ENCODE measurements at places on chromosomes 6 and 20.

DNA sequence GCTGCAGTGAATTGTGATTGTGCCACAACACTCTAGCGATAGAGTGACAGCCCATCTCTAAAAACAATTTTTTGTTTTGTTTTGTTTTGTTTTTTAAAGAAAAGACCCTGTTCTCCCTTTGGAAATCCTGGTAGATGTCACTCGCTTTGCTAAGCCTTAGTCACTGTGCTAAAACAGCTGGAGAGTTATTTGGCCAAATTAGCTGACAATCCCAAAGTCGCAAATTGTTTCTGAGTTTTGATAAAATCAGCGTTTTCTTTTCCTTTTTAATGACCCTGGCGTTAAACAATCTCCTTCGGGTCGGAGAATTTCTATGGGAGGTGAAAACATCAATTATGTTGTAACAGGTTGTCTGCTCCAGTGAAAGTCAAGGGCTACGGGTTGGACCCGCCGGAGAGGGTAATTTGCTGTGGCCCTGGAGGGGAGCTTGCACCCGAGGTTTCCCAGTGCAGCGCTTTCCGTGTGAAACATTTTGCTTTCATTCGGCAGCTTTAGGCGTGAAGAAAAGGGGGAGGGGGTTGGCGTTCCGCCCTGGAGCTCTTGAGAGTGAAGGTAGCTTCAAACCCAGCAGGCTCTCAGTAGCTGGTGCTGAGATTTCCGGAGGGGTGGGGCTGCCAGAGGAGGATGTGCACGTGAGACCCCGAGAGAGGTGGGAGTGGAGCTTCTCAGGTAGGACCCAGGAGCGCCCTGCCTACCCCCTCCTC is 296.6 kb downstream of the PHACTR1 start:
- DNase-seq, result no peak

DNA sequence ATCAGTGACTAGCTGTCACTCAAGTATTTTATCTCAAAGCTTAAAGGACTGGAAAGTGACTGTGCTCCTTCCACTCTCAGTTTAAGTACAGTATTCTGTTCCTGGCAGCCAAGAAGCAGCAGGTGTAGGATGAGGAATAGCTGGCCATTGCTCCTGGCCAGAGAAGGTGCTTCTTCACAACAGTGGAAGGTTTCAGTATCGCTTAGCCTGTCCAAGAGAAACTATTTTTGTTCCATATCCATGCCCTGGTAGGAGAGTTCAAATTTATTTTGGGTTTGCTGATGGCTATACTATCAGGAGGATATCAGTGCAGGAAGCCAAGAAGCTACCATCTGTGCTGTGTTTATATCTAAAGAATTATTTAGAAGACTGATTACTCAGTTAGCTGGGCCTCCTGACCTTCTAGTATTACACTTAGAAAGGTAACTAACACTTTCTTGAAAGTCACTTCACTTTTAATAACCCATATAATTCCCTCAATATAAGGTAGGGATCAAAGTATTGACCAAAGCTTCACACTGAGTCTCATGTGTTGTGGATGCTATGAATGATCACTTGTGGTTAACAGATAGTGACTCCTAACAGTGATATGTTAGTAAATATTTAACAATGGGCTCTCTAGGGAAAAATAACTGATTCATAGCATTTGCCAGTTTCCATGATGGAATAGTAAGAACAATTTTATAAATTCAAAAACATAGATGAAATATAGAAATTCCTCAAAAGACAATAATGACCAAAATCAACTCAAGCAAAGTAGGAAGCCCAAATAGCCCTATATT is 99.9 kb downstream of the AIG1 start:
- no peak for DNase-seq

GRCh38 chr20:36298061-36298460 is 8.1 kb upstream of the DLGAP4 start:
- no peak for DNase-seq

- DNase-seq, result no peak
Measured at GRCh38 chr6:136337606-136338005, 48.0 kb upstream of the BCLAF1 start.

DNA sequence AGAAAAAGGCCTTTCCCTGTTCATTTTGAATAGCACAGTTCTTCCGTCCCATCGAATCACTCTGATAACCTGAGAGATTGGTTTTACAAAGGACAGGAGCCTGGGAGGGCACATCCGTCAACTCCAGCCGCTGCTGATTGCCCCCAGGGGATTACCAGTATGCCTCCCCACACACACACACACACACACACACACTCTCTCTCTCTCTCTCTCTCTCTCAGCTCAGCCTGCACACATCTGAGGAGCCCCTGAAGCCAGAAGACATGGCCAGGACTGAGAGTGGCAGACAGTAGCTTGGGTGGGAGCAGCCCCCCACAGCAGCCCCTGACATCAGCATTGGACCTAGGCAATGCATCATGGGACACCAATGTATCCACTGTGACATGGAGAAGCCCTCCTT is 13.2 kb upstream of the CDH4 start:
- no peak for DNase-seq

GRCh38 chr6:158853072-158853879 is 34.1 kb upstream of the EZR start:
- peak; percentile 80 for DNase-seq

DNA sequence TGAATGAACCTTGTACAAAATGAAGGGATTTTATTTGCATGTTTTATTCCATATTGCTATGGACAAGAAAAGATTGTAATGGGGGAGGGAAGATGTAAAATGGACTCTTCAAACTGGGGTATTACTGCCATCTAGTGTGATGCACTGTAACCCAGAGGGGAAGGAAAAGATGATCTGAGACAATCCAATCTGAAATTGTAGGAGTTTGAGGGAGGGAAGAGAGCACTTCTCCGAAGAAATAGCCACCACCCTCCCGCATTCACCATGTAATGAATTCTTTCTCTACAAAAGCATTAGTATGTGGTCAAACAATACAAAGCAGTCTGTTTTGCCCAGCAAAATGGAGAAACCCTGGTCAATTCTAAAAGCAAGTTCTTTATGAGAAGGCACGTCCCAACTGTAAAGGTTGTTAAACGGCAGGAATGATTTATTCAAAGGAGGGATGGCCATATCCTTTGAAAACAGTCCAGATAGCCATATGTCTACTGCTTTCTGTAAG is 679.5 kb upstream of the NRSN1 start:
- no peak for DNase-seq

GRCh38 chr6:169567819-169568218 is 134.0 kb downstream of the WDR27 start:
- no peak for DNase-seq
